ENCODE measurements at places on chromosomes 13 and 19. TPM values are rescaled to one million over a fixed set of nuclear protein-coding genes. Genes with fewer than 3 reads are reported as not detected.

GRCh38 chr13:40178130-40178529 is 488.3 kb downstream of the FOXO1 start:
- no peak for DNase-seq

DNA sequence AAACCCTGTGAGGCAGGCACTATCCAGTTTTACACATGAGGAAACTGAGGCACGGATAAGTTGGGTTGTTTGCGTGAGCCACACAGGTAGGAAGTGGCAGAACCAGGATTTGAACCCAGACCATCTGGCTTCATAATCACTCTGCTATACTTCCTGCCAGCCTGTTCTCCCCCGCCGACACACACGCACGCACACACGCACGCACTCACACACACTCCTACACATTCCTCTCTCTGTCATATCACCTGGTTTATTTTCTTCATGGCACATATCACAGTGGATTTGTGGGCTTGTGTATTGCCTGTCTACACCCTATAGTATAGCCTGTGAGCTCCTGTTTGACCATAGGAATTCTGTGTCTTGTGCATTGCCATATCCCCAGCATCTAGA is 140.0 kb downstream of the SIPA1L3 start:
- no peak for DNase-seq

DNA sequence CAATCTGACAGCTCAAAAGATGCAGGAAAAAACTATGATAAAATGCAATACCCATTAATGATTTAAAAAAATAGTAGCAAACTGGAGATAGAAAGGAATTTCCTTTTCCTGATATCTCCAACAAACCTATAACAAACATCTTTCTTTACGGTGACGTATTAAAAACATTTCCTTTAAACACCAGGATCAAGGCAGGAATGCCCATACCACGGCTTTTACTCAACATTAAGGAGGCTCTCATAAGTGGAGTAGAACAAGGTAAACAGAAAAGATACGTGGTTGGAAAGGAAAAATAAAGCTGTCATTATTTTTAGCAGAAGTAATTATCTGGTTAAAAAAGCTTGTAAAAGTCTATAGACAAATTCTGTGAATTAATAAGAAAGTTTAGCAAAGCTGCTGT is 61.1 kb downstream of the MIPEP start:
- DNase-seq = no peak

DNA sequence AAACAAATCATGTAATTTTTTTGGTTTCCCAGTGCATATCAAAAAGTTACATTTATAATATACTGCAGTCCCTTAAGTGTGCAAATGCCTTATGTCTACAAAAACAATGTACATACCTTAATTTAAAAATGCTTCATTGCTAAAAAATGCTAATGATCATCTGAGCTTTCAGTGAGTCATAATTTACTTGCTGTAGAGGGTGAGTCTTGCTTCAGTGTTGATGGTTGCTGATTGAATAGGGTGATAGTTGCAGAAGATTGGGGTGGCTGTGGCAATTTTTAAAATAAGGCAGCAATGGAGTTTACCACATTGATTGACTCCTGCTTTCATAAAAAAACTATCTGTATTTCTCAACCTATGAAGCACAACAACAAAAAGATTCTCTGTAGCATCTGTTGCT is 613.9 kb downstream of the TBC1D4 start:
- DNase-seq = no peak

The KCNC3 gene
- polyA plus RNA-seq = 27.5 TPM

DNA sequence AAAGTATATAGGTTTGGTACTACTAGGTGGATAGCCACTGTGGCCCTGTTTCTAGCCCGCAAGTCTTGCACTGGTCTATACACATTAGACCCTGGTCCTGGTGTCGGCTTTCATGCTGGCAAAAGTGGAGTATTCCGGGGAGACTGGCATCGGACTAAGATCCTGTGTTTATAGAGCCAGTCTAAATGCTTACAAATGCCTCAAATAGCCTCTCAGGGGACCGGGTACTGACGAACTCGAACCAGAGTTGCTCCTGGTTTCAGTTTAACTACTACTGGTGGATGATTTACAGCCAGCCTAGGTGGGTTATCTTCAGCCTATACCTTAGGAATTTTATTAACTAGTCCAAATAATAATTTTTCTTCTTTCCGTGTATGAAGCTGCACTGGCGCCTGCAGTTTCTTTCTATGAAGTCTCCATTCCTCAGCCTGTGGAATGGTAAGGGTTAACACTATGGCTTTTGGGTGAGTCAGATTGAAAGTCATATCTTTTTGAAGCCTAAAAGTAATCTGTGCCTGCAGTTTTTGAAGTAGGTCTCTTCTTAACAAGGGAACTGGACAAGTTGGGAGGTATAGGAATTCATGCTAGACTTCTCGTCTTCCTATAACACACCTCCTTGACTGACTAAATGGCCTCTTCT is 51.3 kb downstream of the OR10H4 start:
- no peak for DNase-seq

DNA sequence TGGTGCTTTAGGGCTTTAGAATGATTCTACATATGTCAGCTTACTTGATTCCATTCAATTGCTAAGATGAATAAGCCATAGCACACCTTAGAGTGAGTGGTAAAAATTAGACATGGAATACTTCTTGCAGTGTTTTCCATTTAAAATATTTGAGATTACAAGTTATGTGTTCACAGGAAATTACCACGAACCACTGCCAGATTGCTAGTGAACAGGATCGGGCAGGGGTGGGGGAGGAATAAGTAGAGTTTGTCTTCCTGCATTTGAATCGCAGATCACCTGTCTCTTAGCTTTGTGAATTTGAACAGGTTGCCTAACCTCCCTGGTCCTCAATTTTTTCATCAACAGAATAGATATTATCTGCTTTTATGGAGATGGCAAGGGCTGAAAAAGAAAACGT is 124.6 kb downstream of the GGACT start:
- DNase-seq = no peak

The VAV1 gene
- polyA plus RNA-seq = 1.3 TPM

The SIN3B gene
- 94.6 TPM for polyA plus RNA-seq

DNA sequence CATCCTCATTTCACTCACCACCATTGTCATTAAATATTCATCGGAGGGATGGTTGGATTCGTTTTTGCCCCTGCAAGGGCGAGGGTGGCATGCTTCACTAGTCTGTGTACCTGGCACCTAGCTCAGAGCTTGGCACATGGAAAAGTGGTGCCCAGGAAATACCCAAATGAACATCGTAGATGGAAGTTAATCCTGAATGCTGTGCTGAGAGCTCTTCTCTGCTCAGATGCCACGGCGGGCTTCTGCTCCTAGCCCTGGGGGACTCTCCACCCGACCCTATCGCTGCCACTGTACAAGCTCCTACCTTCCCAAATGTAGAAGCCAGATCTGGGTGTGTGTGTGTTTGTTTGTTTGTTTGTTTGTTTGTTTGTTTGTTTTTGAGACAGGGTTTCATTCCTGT is 113.0 kb upstream of the ZNF507 start:
- no peak for DNase-seq

DNA sequence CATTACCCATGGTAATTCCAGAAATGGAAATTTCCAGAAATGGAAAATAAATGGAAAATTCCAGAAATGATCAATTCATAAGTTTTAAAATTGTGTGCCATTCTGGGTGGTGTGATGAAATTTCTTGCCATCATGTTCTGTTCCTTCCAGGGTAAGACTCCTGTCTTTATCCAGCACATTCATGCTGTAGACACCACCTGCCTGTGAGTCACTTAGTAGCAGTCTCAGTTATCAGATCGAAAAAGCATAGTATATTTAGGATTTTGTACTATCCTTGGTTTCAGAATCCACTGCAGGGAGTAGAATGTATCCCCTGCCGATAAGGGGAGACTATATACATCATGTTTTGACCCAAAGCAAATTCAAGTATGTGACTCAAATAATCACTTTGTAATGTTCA is 26.7 kb upstream of the CSNK1A1L start:
- DNase-seq = no peak

Measured in left renal cortex interstitium (tissue), 4 donors.